Spinal cord (tissue), 10 donors: ENCODE measurements at places on chromosomes 5 and 9. TPM values are rescaled to one million over a fixed set of nuclear protein-coding genes. Genes with fewer than 3 reads are reported as not detected.

ADGRD2 gene
- polyA plus RNA-seq: 29.7 TPM

HTR4 gene
- 1.6 TPM for polyA plus RNA-seq

NOXA1 gene
- polyA plus RNA-seq: 14.6 TPM

SLC27A4 gene
- 56.8 TPM for polyA plus RNA-seq

PDLIM4 gene
- polyA plus RNA-seq: 35.1 TPM

TCF7 gene
- polyA plus RNA-seq: 9.4 TPM

C5orf58 gene
- 1.8 TPM for polyA plus RNA-seq

IL33 gene
- polyA plus RNA-seq: 15.2 TPM
